ENCODE measurements at places on chromosomes 7 and 10.

DNA sequence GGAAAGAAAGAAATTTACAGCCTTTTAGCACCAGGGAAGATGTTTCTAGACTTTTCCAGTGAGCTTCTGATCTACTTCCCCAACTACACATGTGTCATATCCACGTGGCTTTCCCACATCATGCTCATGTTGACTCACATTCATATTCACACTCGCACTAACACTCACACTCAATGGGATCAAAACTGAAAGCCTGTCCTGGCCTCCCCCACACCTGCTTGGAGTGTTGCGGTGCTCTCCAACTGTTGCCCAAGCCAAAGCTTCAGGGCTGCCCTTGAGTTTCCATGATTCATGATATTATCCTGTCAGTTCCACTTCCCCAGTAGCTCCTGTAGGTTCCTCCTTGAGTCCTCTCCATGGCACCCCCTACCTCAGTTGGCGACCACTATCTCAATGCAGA is 444.4 kb downstream of the GATA3 start:
- DNase-seq, result no peak

DNA sequence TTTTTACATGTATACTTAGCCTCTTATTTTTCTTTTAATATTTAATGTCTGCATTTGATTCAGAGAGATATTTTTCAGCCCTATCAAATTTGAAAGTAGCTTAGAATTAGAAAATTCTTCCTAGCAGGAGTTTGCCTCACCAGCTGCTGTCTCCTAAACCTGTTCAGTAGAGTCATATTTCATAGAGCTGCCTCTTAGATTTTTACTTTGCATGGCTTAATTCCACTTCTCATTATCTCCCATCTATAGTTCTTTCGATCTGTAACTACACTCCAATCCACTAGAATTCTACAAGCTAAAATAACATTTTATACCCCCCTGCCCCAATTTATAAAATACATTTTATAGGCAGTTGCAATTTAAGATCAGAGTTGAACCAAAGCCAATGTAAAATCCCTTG is 227.0 kb downstream of the ANK3 start:
- DNase-seq, result no peak

GRCh38 chr7:77913977-77914607 is 115.5 kb downstream of the PHTF2 start:
- no peak for DNase-seq

DNA sequence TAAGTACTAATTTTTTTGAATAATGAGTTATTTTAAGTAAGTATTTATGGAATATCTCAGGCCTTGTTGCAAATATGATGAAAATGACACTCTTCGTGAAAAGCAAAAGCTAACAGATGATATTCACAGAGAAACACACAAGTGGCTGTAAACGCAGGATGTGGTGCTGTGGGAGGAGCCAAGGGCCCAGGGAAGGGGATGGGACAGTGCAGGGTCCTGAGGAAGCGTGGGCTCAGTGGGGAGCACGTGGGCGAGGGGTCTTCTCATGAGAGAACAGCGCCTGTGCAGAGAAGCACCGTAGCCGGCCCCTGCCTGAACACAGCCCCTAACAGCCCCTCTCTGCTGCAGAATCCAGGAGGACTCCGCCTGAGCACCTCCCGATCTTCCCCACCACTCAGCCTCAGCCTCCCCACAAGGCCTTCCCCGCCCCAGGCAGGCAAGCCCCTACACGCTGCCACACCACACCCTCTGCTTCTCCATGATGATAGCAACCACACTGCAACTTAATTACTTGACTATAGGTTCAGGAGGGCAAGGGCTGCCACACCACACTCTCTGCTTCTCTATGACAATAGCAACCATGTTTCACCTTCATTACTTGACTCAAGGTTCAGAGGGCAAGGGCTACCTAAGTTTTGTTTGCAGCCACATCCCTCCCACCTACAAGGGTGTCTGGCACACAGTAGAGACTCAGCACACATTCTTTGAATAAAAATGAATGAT is 152.6 kb upstream of the RNF32 start:
- DNase-seq, result no peak

DNA sequence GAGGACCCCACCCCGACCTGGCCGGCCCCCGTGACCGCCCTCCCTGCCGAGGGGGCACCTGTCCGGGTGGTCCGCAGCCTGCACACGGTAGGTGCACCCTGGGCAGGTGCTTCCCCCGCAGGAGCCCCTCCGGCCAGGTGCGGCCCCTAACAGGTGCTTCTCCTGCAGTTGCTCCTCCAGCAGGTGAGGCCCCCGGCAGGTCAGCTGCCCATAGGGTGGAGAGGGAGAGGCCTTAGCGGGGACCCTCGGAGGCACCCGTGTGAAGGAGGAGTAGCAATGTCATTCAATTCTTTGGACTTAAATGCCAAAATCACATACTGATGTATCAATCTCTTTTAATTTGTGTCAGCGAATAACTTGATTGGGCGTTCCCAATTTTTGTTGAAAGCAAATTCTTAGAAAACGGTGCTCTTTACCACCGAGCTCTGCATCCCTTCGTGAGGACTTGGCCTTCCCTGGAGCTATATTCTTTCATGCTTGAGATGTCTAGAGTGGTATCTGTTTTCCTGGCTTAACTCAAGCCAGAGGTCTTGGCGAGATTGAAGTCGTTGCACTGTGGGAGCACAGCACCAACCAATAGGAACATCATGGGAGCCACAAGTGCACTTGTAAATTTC is 738 bp upstream of the NCAPG2 start:
- no peak for DNase-seq

DNA sequence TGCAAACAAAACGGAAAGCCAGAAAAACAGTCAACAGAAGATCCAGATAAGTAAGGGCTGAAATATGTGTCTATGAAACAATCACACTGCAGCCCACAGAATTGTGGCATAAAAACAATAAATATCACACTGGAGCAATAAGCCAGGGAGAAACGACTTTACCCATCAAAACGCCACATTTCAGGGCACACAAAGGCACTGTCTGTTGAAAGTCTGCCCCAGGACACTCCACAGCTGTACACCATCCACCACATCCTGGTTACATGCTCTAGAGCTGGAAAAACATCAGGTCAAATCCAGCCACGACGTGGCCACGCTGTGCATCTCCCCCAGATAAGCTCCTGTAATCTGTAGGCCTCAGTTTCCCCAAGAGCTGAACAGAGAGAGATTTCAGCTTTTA is 88.7 kb downstream of the COBL start:
- DNase-seq, result no peak

DNA sequence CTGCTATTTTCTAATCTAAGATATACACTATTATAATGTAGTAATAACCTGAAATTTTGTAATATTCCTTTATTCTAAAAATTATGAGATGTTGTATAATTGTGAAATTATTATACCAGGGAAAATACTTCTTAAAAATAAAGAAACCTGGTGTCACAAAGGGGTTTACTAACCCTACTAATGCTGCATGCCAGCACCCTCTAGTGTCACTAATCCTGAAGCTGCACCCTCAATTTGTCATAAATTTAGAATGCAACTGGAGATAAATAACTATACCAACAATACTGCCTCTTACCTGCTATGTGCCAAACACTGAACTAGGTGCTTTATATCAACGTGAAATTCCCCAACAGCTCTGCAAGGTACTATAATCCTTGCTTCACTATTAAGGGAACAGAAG is 30.8 kb downstream of the TM9SF3 start:
- DNase-seq, result no peak

DNA sequence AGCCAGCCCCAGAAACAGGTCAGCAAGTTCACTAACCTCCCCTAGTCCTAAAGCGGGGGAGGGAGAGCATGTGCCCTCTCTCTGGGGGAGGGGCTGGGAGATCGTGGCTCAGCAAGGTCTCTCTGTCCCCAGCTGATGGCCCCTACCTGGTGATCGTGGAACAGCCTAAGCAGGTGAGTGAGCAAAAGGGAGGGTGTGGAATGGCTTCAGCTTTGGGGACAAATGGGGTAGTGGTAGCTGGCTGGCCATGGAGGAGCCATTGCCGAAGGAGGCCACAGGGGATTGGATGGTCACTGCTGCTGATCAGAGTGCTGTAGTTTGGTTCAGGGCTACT is 779 bp downstream of the NFKB2 start:
- no peak for DNase-seq

GRCh38 chr10:97416565-97416964 is 9.4 kb upstream of the PGAM1 start:
- no peak for DNase-seq

- DNase-seq, result no peak
Observed at GRCh38 chr10:7233259-7233991, 177.4 kb downstream of the SFMBT2 start.

DNA sequence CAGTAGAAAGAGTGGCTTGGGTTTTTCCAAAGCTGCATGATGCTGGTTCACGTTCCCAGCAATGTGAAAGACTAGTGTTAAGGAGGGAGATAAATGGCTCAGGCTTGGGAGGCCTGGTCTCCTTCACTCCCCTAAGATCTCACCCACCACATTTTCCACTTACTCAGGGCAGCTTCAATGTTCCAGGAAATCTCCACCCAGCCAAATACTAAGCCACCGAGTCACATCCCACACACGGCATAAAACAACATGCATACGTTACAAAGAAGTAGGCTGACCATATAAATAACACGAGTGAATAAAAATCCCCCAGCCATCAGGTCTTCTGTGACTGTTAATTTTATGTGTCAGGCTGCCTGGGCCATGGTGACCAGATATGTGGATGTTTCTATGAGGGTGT is 303.5 kb downstream of the SFMBT2 start:
- DNase-seq, result no peak

DNA sequence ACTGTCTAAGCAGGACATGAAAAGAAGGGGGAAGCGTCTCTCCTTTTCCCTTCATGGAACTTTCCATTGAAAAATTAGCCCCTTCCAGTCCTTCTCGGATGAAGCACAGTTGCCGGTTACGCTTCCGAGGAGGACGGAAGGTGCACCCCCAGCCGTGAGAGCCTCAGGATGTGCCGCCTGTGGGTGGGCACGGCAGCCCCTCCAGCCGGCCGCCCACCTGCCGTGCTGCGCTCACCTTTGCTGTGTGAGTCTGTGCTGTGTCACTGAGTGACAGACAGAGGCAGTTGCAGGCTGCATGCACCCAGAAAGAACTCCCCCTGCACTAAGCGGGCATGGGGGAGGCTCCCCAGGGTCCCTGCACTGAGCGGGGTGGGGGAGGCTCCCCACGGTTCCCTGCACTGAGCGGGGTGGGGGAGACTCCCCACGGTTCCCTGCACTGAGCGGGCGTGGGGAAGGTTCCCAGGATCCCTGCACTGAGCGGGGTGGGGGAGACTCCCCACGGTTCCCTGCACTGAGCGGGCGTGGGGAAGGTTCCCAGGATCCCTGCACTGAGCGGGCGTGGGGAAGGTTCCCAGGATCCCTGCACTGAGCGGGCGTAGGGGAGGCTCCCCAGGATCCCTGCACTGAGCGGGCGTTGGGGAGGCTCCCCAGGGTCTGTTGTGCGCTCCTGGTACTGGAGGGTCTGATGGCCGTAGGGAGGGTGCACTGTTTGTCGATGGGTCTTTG is 74.2 kb downstream of the DNAJB6 start:
- no peak for DNase-seq

DNA sequence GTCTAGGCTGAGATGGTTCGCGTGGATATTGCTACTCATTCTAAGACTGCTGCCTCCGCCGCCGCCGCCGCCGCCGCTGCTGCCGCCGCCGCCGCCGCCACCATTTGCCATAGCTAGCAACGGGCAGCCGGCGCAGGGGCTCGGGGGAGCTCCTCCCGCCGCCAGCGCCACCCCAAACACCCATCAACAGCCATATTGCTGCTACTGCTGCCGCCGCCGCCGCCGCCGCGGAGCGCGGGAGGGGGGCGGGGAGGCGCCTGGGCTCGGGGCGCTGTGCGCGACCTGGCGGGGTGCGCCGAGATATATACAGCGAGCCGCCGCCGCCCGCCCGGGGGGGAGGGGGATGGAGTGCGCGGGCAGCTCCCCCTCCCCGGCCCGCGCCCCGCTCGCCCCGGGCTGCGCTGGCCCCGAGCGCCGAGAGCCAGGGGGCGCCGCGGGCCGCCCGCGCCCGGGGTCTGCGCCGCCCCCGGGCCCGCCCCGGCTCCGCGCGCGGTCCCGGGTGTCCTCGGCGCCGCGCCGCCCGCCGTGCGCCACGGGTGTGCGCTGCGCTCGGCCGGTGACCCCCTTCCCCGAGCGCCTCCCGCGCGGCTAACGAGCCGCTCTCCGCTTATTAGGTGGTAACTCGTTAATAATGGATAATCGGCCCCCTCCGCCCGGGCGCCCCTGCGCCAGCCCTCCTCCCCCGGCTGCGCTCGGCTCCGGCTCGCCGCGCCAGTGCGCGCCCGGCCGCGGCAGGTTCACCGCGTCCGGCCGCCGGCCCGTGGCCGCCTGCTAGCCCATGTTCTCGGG is at the start of gene KCNMA1:
KCNMA1 (minus strand) TSS at position 277 of the 789 bp plus-strand sequence.
- DNase-seq, result no peak

GRCh38 chr10:110226926-110227641 is 19.7 kb downstream of the MXI1 start:
- peak; percentile 69 for DNase-seq

DNA sequence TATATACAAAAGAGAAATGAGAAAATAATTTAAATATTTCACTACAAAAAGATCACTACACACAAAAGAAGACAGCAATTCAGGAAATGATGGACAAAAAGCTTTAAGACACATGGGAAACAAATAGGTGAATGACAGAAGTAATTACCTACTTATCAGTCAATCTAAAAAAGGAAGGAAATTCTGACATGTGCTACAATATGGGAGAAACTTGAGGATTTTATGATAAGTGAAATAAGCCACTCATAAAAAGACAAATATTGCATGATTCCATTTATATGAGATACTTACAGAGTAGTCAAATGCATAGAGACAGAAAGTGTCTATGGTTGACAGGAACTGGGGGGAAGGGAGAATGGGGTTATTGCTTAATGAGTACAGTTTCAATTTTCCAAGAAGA is 339.2 kb downstream of the CALN1 start:
- no peak for DNase-seq

- no peak for DNase-seq
Observed at GRCh38 chr7:30166841-30167235, 32.1 kb downstream of the MTURN start.

DNA sequence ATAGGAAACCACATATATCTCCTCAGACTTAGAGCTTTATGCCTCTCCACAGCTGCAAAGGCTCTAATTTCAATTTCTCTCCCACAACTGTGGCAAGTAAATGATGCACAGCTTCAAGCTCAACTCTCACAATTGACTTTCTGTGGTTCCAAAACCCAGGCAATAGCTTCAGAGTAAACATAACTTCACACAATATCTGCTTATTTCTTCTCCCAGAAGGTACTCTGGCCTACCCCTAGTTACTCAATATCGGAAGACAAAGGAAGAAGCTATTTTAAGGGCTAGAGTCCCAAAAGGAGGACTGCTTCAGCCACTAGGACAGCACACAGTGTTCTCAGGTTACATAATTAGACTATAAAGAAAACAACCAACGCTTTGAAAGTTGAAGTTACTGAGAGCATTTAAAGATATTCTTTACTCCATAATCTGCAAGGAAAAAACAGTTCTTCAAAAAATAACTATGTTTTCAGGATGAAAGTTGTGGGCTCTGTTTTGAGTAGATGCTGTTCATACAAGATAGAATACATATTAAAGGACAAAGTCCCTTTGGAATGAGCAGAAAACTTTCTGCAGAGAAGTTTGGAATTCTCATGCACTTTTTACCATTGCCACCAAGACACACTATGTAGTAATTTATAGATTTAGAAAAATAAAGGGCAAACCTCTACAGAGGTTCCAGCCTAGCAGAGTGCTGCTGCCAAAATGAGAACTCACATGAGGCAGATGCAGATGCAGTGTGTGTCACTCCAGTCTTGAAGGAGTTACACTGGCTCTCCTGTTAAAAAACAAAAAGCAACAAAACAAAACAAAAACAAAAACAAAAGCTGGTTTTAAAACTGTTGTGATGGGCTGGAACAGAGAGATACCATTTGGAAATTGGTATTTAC is 81.8 kb downstream of the NT5C2 start:
- DNase-seq, result no peak

All from activated CD4-positive, alpha-beta T cell treated with anti-CD3 and anti-CD28 coated beads for 24 hours (primary cell).